ENCODE measurements at places on chromosomes 2 and 18.
A peak's percentile ranks its signal among the peaks of the same experiment; 100 is the strongest.

DNA sequence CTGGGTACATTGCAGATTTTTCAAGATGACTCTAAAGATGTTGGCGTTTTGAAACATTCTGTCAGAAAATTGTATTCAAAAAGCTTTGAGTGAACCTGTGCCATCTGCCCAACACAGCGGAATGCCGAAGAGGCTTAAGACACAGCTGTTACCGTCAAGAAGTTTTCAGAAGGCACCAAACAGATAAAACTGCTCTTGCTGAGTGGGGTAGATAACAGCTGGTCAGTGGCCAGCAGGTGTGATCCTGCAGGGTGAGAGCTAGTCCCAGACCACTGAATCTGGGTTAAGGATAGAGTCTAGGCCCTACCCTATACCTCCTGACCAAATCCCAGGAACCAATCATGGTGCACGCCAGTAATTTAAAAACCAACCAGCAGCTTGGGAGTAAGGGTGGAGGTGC, 60.5 kb upstream of the B3GNT7 start:
- no peak for DNase-seq

- peak; percentile 21 for DNase-seq
Measured at GRCh38 chr2:68357605-68358337, 7.3 kb upstream of the PLEK start.

DNA sequence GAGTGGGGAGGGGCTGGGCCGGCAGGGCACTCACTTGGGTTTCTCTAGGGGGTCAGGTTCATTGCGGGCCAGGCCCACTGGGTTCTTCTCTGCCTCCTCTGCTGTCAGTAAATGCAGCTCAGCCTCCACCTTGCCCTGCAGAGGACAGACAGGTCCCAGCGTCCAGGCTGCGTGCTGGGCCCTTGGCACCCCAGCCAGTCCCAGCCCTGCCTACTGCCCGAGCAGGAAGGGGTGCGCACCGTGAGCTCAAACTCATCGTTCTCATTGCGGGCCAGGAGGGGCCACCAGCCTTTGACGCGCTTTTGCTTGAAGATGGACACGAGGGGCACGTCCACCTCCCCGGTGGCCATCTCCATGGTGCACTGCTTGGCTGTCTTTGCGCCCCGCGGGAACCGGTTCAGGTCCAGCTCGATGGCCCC, 17.3 kb downstream of the OTOF start:
- DNase-seq = no peak

DNA sequence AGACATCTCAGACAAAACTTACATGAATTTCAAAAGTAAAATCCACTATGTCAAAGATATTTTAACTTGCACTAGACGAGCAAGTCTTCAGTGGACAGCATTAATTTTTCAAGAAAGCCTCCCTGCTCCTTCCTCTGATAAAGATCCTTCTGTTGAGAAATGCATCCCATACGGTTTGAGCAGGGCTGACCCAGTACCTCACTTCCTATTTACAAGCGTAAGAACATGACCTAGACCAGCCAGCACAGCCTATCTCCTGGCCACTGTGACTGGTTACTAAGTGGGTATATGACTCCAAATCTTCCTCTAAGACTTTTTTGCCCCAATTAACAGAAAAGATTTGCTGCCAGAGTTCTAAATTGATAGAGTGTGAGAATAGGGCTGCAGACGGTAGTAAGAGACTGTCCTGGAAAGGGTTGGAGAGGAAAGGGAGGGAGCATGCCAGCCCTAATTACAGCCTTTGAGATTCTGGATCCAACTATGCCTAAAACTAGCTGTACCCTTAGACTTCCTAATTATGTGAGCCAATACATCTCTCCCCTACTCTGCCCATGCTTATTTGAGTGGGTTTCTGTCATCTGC, 108.4 kb downstream of the PRELID3A start:
- DNase-seq = no peak

GRCh38 chr2:119267604-119268003, 44.0 kb downstream of the STEAP3 start:
- no peak for DNase-seq

GRCh38 chr2:8817221-8817620, 20.2 kb downstream of the KIDINS220 start:
- DNase-seq = no peak

GRCh38 chr2:235960716-235961640, 207.2 kb downstream of the GBX2 start:
- DNase-seq = no peak

DNA sequence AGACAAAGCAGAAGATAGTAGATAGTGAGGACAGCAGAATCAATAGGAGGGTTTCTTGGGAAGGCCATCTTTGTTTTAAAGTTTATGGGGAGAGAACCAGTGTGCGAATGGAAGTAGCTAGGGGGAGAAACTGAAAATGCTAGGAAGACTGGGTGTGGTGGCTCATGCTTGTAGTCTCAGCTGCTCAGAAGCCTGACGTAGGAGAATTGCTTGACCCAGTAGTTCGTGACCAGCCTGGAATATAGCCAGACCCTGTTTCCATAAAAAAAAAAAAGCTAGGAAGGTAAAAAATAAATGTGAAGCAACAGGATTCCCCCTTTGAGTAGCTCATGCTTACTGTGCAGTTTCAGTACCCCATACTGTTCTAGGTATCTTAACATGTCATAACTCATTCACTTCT, 19.2 kb upstream of the DRC1 start:
- DNase-seq = no peak

- no peak for DNase-seq
Measured at GRCh38 chr2:95277246-95277906, 3.1 kb downstream of the PROM2 start.

- DNase-seq = no peak
Measured at GRCh38 chr2:36088716-36089328, 266.8 kb upstream of the CRIM1 start.

- peak; percentile 38 for DNase-seq
Measured at GRCh38 chr2:24490181-24490689, 819 bp upstream of the NCOA1 start.

DNA sequence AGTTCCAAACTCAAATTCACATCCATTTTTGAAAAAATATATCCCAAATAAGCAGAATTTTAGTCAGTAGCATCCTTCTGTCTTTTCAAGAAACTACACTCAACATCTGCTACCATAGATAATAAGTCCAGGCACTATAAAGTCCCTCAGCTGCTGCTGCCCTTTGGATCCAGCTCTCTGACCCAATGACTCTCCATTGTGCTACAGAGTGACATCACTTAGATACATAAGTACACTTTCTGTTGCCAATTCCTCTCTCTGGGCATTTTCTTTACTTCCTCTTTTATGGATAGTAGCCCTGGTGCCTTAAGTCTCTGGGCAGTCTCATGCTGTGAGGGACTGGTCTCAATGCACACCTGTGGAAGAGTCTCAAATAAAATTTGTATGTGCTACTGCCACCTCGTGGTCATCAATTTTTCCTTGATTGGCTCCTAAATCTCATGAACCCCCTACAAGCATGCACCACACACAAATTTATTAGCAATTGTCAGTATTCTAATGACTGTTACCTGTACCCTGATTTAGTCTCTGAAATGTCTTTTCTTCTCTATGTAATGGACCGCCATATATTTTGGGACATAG, 219.2 kb downstream of the LRP1B start:
- DNase-seq = no peak

- no peak for DNase-seq
Measured at GRCh38 chr18:46160050-46160798, 56.0 kb downstream of the HAUS1 start.

GRCh38 chr2:154713675-154714074, 15.2 kb downstream of the KCNJ3 start:
- no peak for DNase-seq

GRCh38 chr2:127348426-127349000, 39.3 kb downstream of the MAP3K2 start:
- no peak for DNase-seq

GRCh38 chr2:166516712-166517303, 22.8 kb upstream of the SCN7A start:
- DNase-seq = peak; percentile 7

GRCh38 chr18:43134876-43135275, 19.4 kb upstream of the RIT2 start:
- DNase-seq = no peak

DNA sequence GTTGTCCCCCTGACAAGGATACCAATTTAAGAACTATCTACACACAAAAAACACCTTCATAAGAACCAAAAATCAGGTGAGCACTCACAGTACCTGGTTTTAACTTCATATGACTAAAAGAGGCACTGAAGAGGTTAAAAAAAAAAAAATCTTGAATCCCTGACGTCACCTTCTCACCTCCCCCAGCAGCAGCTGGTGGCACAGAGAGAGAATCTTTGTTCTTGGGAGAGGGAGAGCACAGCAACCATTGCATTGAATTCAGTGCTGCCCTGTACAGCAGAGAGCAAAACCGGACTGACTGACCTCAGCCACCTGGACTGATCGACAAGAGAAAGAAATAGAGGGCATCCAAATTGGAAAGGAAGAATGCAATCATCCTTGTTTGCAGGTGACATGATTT, 566.0 kb downstream of the TMX3 start:
- no peak for DNase-seq

- no peak for DNase-seq
Measured at GRCh38 chr2:241842620-241843211, 16.0 kb downstream of the PDCD1 start.
